ENCODE measurements at places on chromosomes 11 and 22. TPM values are rescaled to one million over a fixed set of nuclear protein-coding genes. Genes with fewer than 3 reads are reported as not detected.

GRCh38 chr11:91209306-91209705 lies 986.5 kb upstream of the CHORDC1 start:
- H3K4me1 ChIP-seq, result no peaks in the 10 kb centered on the region
- H3K27me3 ChIP-seq, result no peaks in the 10 kb centered on the region
- no peaks in the 10 kb centered on the region for H3K36me3 ChIP-seq
- H3K4me3 ChIP-seq, result no peak overlapping the region

DNA sequence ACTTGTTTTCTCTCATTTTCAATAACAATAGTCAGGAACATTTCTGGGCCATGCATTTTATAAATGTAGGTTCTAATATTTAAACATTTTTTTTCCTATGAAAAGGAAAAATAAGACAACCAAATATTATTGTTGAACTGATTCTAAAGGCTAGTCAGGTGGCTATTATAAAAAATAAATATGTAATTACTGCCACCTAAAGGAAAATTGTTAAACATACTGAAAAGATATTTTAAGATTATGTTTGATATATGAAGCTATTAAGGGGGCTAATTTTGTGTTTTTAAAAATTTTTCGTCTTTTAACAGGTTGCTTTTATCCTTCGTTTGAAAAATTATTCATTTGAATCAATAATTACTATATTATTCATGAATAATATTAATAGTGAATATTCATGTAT lies 62.2 kb upstream of the FDX1 start:
- no peak overlapping the region for H3K27ac ChIP-seq
- DNase-seq, result no peak
- no peaks in the 10 kb centered on the region for H3K36me3 ChIP-seq
- no peak overlapping the region for H3K4me3 ChIP-seq
- H3K4me1 ChIP-seq, result peaks cover 7% of the 10 kb centered on the region

- no peak overlapping the region for H3K27ac ChIP-seq
- H3K4me3 ChIP-seq, result no peak overlapping the region
- no peaks in the 10 kb centered on the region for H3K4me1 ChIP-seq
- no peaks in the 10 kb centered on the region for H3K27me3 ChIP-seq
Observed at GRCh38 chr11:134339756-134340155, 8.0 kb downstream of the GLB1L2 start.

DNA sequence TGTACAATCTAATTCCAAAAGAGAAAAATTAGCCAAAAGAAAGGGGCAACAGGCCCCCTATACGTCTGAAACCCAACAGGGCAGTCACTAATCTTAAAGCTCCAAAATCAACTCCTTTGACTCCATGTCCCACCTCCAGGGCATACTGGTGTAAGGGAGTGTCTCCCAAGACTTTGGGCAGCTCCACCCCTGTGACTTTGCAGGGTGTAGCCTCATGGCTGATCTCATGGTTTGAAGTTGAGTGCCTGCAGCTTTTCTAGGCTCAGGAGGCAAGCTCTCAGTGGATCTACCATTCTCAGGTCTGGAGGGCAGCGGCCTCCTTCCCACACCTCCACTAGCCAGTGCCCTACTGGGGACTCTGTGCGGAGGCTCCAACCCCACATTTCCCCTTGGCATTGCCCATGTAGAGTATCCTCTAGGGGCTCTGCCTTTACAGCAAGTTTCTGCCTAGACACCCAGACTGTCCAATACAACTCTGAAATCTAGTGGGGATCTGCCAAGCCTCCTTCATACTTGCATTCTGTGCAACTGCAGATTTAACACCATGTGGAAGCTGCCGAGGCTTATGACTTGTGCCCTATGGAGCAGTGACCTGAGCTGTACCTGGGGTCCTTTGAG lies 94.5 kb downstream of the TRIM29 start:
- no peaks in the 10 kb centered on the region for H3K4me1 ChIP-seq
- no peaks in the 10 kb centered on the region for H3K27me3 ChIP-seq
- no peaks in the 10 kb centered on the region for H3K36me3 ChIP-seq
- DNase-seq, result peak; percentile 71

GRCh38 chr11:100841711-100842407 lies 154.8 kb downstream of the ARHGAP42 start:
- no peaks in the 10 kb centered on the region for H3K27me3 ChIP-seq
- no peaks in the 10 kb centered on the region for H3K4me1 ChIP-seq
- no peak overlapping the region for H3K4me3 ChIP-seq
- H3K36me3 ChIP-seq, result no peaks in the 10 kb centered on the region
- no peak overlapping the region for H3K27ac ChIP-seq

- no peaks in the 10 kb centered on the region for H3K36me3 ChIP-seq
- H3K27ac ChIP-seq, result no peak overlapping the region
- H3K4me3 ChIP-seq, result no peak overlapping the region
- peaks cover 34% of the 10 kb centered on the region for H3K4me1 ChIP-seq
- H3K27me3 ChIP-seq, result no peaks in the 10 kb centered on the region
Observed at GRCh38 chr11:64330888-64331287, 9.1 kb upstream of the CCDC88B start.

DNA sequence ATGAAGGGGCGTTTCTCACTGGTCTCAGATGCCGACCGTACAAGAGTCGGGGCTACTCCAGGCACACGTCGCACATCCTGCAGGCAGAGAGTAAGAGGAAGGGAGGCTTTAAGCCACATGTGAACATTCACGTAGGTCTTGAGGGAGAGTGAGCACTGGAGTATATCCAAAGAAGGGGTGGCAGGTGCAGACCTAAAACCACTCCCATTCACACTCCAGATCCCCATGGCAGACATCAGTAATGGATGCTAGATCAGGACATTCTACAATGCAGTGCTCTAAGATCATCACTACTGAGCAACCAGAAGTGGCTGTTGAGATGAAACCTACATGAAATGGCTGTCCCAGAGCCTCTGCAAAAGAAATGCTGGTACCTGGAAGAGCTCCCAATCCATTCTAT lies 39.0 kb downstream of the WT1 start:
- no peak overlapping the region for H3K27ac ChIP-seq
- no peak for DNase-seq
- H3K4me1 ChIP-seq, result no peaks in the 10 kb centered on the region
- no peaks in the 10 kb centered on the region for H3K27me3 ChIP-seq
- no peak overlapping the region for H3K4me3 ChIP-seq
- H3K36me3 ChIP-seq, result no peaks in the 10 kb centered on the region

DNA sequence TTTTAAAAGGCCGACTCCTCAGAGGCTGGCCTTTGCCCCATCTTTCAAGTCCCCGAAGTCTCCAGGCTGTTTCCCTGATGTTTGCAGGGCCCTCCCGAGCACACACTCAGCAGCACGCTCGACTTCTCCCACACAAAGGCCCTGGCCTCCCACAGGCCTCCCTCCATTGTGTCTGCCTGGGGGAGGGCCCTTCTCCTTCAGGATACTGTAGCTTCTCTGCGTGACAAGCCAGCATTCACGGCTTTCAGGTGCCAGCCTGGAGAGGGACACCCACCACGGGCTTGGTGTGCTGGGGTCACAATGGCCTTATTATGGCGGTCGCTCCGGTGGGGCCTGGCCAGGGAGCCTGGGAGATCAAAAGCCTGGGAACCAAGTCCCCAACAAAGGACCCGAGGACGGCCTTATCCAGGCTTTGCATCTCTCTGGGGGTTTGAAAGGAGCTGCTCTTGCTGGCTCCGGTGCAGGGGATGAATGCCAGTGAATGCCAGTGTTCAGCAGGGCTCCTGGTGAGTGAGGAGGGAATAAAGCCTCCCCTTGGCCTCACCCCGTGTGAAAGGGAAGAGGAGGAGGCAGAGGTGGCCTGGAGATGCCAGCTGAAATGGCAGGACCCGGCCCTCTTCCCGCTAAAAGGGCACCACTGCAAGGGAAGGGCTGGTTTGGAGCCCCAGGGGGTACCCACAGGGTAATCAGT lies 55.0 kb downstream of the TRAF6 start:
- DNase-seq, result peak; percentile 77
- no peak overlapping the region for H3K4me3 ChIP-seq
- no peaks in the 10 kb centered on the region for H3K36me3 ChIP-seq

- no peak for DNase-seq
- H3K27ac ChIP-seq, result no peak overlapping the region
- peaks cover 8% of the 10 kb centered on the region for H3K4me1 ChIP-seq
- H3K36me3 ChIP-seq, result no peaks in the 10 kb centered on the region
- no peaks in the 10 kb centered on the region for H3K27me3 ChIP-seq
Observed at GRCh38 chr11:101341578-101341977, 212.0 kb upstream of the PGR start.

DNA sequence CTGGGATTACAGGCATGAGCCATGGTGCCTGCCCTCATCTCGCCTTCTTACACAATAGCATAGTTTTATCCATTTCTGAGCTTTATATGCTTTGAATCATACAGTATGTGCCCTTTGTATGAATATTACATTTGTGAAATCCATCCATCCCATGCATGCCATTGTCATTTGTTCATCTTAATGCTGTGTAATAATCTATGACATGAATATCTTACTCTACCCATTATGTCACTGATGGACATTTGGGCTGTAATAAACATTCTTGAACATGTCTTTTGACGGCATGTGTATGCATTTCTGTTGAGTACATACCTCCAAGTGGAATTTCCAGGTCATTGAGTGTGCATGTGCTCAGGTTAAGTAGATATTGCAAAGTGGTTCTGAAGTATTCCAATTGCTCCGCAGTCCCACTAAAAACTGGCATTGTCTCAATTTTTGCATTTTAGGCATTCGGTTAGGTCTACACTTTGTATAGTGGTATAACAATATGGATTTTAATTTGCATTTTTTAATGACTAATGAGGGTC lies 339.3 kb upstream of the SYN3 start:
- H3K27me3 ChIP-seq, result no peaks in the 10 kb centered on the region
- no peak overlapping the region for H3K27ac ChIP-seq
- H3K4me1 ChIP-seq, result no peaks in the 10 kb centered on the region
- DNase-seq, result no peak
- no peaks in the 10 kb centered on the region for H3K36me3 ChIP-seq

DNA sequence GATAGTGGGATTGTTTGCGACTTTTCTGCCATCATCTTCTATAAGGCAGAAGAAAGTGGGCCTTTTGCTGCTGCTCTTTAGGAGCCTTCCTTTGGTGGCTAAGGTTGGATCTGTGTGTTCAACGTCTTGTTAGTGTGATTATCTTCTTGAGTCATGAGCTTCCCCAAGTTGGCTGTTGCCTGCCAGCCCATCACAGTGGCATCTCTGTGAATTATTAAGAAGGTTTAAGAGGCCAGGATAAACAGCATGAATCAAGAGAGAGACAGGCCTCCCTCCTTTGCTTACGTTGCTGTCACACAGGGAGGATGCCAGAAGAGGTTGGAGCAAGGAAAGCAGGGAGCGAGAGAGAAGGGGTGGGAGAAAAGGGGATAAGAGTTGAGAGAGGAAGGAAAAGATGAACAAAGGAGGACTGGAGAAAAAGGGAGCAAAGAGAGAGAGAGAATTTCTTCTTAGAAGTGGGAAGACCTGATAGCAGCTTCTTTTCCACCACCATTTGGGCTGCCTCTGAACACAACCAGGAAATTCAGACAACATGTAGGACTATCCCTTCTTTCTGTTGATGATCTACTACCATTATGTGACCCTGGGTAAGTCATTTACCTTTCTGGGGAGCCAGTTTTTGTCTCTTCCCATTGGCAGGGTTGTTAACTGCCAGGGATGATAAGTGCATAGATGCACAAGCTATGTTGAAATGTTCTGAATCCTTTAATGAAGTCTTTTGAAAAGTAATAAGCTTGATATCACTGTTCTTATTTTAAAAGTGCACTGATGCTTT lies 126.5 kb downstream of the NAV2 start:
- no peak for DNase-seq
- H3K27me3 ChIP-seq, result no peaks in the 10 kb centered on the region
- H3K27ac ChIP-seq, result no peak overlapping the region
- no peak overlapping the region for H3K4me3 ChIP-seq
- no peaks in the 10 kb centered on the region for H3K36me3 ChIP-seq

GRCh38 chr22:35409783-35410662 lies 10.1 kb downstream of the MCM5 start:
- H3K4me1 ChIP-seq, result no peaks in the 10 kb centered on the region
- H3K4me3 ChIP-seq, result no peak overlapping the region

- peak; percentile 92 for DNase-seq
- no peaks in the 10 kb centered on the region for H3K27me3 ChIP-seq
- H3K27ac ChIP-seq, result peak overlapping the region; percentile 92
- H3K4me3 ChIP-seq, result peak overlapping the region; percentile 83
Observed at GRCh38 chr11:57597916-57598830, 688 bp downstream of the SERPING1 start.

GRCh38 chr11:61771985-61772455 lies 19.6 kb downstream of the MYRF start:
- no peak overlapping the region for H3K4me3 ChIP-seq
- no peak for DNase-seq
- H3K27me3 ChIP-seq, result no peaks in the 10 kb centered on the region

DNA sequence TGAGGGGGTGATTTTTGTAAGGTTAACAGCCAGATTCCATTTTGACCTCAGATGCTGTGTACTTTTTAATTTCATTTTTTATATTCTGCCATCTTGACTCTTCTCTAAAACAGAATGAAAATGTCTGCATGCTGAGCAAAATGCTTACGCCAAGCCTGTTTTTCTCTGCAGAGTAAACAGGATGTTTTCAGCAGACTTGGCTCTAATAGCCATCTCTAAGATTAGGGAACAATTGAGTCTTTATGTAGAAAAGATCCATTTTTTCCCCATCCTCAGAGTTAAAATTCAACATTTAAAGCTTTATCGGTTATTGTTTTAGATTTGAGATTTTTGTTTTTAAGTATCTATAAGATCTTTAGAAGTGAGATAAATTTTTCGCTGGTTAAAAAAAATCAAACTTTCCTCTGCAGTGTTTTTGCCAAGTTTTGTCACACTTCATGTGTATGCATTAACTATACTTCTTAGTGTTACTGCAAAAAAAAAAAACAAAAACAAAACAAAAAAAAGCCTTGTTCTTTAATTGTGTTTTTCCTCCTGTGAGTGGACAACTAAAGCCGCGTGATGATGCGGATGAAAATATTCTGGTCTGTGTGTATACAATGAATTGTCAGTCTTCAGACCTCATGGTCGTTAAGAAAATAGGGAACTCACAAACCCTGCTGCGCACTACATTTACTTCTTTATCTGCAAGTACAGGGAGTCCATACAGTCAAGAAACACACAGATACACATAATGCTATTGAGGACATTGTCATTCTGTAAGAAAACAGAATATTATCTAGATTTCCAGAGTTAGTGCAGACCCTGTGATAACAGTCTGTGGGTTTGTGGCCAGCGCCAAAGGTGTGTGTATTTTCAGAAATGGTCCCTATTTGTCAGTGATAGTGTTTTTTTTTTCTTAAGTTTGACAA lies 17.5 kb upstream of the ADSL start:
- H3K27ac ChIP-seq, result no peak overlapping the region
- peaks cover 13% of the 10 kb centered on the region for H3K36me3 ChIP-seq
- H3K4me1 ChIP-seq, result peaks cover 11% of the 10 kb centered on the region

- H3K36me3 ChIP-seq, result no peaks in the 10 kb centered on the region
- no peaks in the 10 kb centered on the region for H3K27me3 ChIP-seq
- no peak for DNase-seq
- peaks cover 13% of the 10 kb centered on the region for H3K4me1 ChIP-seq
Observed at GRCh38 chr22:43090130-43090789, 1.1 kb upstream of the TTLL1 start.

- H3K27me3 ChIP-seq, result no peaks in the 10 kb centered on the region
- no peak for DNase-seq
- peaks cover 34% of the 10 kb centered on the region for H3K4me1 ChIP-seq
- no peaks in the 10 kb centered on the region for H3K36me3 ChIP-seq
- no peak overlapping the region for H3K4me3 ChIP-seq
Observed at GRCh38 chr11:117037975-117038350, 60.3 kb downstream of the SIK3 start.

Gene APOL1
- 28.5 TPM for total RNA-seq

Gene MAML2
- total RNA-seq, result 36.3 TPM

Gene WNT11
- 6.9 TPM for total RNA-seq

Gene IGSF9B
- total RNA-seq, result 10.1 TPM

Gene TOLLIP
- total RNA-seq, result 52.5 TPM

Gene SLC35C1
- 16.7 TPM for total RNA-seq

Gene SPI1
- total RNA-seq, result 15.5 TPM

Gene CCT8L2
- not detected for total RNA-seq

Gene HIRA
- total RNA-seq, result 13.5 TPM

Gene PAX6
- total RNA-seq, result not detected
